ENCODE measurements at places on chromosomes 4 and X.

GRCh38 chrX:97482666-97483300, 599.1 kb downstream of the RPA4 start:
- DNase-seq, result no peak

DNA sequence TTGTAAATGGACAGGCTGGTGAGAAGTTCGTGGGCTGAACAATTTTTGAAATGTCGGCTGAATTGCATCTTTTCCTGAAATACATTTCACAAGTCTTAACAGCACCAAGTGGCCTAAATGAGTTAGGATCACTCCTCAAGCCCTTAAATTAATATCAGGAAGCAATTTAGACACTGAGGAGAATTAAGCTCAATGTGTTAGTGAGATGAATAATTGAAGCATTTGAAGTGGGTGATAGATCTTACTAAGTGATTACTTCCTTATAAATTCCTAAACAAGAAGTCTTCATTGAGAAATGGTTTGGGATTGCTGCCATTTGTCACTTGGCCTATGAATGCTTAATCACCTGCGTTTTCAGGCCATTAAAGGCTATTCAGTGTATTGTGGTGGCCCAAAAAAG, 116.8 kb downstream of the NAA11 start:
- no peak for DNase-seq

- no peak for DNase-seq
Measured at GRCh38 chr4:69025191-69025998, 70.9 kb upstream of the UGT2B7 start.

DNA sequence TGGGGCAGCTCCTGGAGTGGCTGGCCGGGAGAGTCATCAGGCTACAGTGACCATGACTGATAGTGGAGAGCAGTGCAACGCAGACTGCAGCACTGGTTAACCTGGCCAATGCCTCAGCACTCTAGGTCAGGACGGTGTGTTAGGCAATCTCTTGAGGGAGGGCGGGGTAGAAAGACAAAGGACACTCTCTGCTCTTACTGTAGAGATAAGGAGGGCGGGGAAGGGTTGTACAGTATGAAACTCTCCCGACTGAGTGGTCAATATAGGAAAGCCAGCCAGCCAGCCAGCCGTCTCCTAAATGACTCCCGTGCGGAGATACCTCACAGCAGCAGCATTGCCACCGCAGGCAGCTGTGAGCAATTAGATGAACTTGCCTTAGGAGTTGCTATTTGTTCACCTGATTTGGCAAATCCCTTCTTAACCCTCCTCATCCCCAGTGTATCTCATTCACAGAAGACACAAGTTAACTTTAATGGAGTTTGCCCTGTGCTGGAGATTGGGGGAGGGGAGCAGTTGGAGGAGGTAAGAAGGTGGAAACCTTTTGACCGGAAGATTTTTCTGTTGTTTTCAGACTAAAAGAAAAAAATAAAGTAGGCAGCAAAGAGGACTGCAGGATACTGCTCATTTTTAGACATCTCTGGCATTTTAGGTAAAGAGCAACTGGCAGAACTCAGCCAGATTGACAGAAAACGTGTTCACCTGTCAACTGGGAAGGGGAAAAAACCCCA, 330.5 kb downstream of the HNRNPD start:
- DNase-seq, result no peak

- peak; percentile 33 for DNase-seq
Measured at GRCh38 chr4:152072001-152072485, 311.2 kb upstream of the GATB start.
